Putamen (tissue), 1 donor: ENCODE measurements at places on chromosomes 6 and 20.

DNA sequence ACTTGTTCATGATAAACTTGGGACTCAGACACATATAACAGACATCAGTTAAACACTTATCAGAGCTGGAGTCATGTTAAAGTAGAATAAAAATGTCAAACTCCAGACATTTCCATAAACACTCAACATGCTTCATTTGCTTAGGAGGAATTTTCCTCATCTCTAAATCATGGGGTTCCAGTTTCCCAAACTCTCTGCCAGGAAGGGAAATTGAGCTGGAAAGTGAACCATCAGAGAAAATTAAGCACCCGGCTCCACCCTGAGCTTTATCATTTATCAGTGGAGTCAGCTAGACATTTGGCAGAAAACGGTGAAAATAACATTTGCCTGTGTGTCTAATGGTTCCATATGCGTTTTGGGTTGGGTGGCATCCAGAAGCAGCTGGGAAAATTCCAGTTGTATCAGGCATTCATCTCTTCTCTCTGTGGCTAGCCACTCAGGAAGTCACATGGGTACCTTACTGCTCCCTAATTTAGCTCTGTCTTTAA, 25.3 kb upstream of the ZNFX1 start:
- DNase-seq: no peak

DNA sequence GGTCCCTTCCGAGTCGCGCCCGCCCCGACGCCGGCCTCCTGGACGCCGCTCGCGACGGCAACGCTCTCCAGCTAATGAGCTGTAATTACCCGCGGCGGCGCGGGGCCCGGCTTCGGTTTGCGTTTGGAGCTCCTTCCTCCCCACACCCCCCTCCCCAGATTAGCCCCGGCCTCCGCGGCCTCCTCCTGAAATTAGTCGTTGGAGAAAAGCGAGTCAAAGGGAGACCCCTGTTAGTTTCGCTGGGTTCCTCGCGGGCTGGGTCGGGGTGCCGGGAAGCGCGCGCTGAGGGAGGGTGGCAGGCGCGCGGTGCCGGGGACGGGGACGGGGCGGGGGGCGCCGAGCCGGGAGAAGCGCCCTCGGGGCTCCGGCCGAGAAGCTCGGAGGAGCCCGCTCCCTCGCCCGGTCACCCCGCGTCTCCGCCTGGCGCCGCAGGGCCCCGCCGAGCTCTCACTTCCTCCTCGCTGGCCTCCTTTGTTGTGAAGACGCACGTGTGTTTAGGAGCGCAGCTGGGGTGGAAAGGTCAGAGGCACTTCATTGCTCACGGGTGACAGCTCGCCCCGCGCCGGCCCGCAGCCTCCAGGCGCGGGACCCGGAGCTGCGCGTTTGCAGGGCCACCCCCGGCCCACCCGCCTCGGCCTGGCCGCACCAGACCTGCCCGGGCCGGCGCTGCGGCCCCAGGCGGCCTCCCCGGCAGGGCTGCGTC, 4.9 kb downstream of the FOXC1 start:
- DNase-seq: no peak

- DNase-seq: no peak
Measured at GRCh38 chr20:59145924-59146779, 17.5 kb upstream of the ZNF831 start.

DNA sequence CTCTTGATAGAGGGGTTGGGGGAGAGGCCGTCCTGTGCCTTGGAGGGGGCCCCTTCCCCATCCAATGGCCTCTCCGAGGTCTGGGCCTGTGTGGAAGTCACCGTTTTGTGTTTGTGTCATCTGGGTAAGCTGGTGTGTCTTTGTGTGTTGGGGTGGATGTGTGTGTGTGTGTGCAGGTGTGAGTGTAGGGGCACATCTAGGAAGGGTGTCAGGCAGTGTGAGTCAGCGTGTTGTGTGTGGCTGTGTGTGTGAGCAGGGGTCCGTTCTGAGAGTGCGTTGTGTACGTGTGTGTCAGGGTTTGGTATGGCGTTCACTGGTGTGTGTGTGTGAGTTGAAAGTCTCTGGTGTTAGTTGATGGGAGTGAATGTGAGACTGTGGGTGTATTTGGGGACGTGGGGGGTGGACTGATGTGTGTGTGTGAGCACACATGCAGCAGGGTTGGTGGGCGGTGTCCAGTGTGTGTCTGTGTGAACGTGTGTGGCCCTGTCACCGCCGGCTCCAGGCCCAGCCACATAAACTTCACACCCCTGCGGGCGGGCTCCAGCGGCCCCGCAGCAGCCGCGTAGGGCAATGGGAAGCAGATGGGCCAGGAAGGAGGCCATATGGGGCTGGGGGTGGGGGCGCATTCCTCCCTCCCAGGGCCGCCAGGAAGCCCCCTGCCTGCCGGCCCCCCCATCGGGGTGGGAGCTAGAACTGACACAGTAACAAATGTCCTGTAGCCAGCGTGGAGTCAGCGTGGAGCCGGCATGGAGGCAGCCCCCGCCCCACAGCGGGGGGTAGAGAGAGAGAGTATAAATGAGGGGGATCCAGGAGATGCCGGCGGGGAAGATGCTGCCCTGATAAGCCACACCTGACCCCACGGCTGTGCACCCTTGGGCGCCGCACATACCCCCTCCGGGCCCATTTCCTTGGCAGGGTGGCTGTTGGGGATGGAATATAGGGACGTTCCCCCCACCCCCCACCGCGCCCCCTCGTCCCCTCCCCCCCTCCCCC, 32.1 kb downstream of the SNAI1 start:
- no peak for DNase-seq

DNA sequence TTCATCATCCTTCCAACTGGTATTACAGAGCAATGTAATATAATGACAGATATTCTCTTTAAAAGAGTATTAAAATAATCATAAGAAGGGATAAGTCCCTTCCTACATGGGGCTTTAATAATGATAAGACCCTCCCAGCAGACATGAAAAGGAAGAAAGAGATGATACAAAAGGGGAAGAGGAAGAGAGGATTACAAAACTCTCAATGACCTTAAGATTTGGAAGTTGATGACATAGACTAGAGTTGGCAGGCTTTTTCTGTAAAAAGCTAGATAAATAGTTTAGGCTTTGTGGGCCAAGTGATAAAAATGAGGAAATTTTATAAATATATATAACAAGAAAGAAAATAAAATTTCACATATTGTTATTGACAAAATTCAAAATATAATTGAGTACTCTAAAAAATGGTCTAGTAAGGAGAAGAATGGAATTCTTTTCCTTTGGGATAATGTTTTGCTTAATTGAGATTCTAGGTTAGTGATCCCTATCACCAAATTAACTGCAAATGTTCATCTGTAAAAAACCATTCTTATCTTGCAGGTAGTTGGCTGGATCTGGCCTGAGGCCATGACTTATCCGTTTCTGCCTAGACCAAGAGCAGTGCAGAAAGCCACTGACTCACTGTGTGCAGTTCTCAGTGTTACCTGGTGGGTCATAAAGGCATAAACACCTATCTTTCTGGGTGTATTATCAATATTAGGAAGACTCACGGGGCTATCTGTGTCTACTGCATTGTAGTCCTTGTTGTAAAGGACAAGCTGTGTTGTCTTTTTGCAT, 11.0 kb downstream of the RIPOR2 start:
- DNase-seq: no peak

DNA sequence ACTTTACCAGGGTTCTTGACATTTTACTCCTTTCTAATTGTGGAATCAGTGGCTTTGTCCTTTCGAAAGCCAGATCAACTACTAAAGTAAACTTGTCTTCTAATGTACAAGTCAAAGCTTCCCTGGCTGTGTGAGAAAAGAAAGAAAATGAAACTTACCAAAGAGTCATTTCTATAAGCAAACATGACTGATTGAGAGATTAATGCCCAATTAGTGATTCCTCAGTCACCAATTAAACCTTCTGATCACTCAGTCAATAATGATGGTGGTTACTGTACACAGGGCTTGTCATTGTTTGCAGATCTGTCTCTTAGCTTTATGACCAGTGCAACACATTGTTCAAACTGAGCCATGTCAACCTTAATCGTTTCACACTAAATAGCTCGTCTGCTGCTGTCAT, 1168.4 kb upstream of the CITED2 start:
- no peak for DNase-seq

DNA sequence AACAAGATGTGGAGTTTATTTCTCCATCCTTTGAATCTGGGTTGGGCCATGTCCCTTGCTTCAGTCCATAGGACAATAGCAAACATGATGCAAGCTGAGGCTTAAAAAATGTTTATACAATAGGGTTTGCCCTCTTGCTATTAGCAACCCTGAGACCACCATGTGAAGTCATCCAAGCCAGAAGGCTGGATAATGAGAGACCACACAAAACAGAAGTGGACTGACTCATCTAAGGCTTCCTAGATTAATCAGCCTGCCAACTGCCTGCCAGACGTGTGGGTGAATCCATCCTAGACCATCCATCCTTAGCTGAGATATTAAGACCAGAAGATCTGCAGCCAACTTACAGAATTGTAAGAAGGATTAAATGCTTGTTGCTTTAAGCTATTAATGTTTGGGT, 38.1 kb upstream of the ISM1 start:
- DNase-seq: no peak
